ENCODE measurements at places on chromosomes 11 and 22. TPM values are rescaled to one million over a fixed set of nuclear protein-coding genes. Genes with fewer than 3 reads are reported as not detected.

CASP4 gene
- total RNA-seq, result 1.0 TPM

CABP4 gene
- total RNA-seq, result 1.2 TPM

- no peak overlapping the region for H3K27ac ChIP-seq
- DNase-seq, result no peak
- H3K27me3 ChIP-seq, result no peaks in the 10 kb centered on the region
- no peaks in the 10 kb centered on the region for H3K4me1 ChIP-seq
Measured at GRCh38 chr22:44918925-44919392, 90.8 kb downstream of the PHF21B start.

RIMBP3B gene
- total RNA-seq, result 0.53 TPM

- no peaks in the 10 kb centered on the region for H3K36me3 ChIP-seq
- no peak for DNase-seq
- H3K4me1 ChIP-seq, result no peaks in the 10 kb centered on the region
- H3K27ac ChIP-seq, result no peak overlapping the region
- peaks cover 10% of the 10 kb centered on the region for H3K27me3 ChIP-seq
Measured at GRCh38 chr22:37352481-37352880, 70.2 kb downstream of the CYTH4 start.

DNA sequence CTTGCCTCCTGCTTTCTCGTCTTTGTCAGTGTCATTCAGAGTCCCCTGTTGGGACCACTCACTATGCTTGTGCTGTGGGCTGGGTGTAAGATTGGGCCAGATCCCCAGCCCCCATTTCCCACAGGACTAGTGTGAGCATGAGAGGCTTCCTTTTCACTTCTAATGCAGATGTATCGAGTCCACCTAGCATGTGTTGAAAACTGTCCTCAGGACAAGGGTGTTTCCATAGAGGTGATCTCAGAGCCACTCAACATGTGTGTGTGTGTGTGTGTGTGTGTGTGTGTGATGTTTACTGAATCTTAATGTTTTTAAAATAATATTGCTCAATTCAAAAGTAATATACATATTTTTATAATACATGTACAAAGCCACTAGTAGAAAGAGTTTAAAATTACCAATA, 11.4 kb upstream of the CD44 start:
- no peak for DNase-seq
- no peak overlapping the region for H3K4me3 ChIP-seq
- H3K36me3 ChIP-seq, result no peaks in the 10 kb centered on the region
- no peaks in the 10 kb centered on the region for H3K4me1 ChIP-seq
- H3K27me3 ChIP-seq, result no peaks in the 10 kb centered on the region

DNA sequence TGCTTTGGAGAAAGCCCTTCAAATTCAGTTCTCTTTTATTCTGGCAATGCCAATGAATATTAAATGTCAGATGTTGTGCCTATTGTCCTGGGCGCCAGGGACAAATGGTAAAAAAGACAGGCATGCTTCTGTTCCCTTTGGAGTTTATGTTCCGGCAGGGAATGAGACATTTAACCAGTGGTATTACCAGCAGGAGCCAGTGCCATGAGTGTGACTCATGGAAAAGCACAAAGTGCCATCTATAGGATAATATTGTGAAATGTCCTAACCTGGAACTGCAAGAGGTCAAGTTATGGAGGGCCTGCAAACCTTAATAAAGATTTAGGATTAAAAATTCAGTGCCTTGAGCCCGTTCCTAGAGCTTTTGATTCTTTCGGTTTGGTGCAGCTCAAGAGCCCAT, 39.5 kb downstream of the REXO2 start:
- no peak overlapping the region for H3K27ac ChIP-seq
- H3K27me3 ChIP-seq, result no peaks in the 10 kb centered on the region
- H3K36me3 ChIP-seq, result no peaks in the 10 kb centered on the region
- H3K4me3 ChIP-seq, result no peak overlapping the region
- no peaks in the 10 kb centered on the region for H3K4me1 ChIP-seq

- no peak overlapping the region for H3K27ac ChIP-seq
- H3K36me3 ChIP-seq, result no peaks in the 10 kb centered on the region
- no peak overlapping the region for H3K4me3 ChIP-seq
- DNase-seq, result no peak
Measured at GRCh38 chr22:20253161-20253560, 15.0 kb downstream of the RTN4R start.

LRRC74B gene
- total RNA-seq, result not detected

DNA sequence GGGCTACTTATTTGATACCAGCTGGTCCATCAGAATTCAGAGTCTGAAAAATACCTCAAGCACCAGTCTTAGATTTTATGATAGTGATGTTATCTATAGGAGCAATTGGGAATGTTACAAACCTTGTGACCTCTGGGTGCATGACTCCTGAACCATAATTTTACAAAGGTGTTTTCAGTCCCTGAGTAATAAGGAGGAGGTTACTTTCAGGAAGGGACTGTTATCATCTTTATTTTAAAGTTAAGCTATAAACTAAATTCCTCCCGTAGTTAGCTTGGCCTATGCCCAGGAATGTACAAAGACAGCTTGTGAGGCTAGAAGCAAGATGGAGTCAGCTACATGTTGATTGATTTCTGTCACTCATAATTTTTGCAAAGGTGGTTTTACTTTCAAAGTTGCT, 101.9 kb downstream of the UVRAG start:
- DNase-seq, result no peak
- H3K4me1 ChIP-seq, result peaks cover 14% of the 10 kb centered on the region
- H3K4me3 ChIP-seq, result no peak overlapping the region

DNA sequence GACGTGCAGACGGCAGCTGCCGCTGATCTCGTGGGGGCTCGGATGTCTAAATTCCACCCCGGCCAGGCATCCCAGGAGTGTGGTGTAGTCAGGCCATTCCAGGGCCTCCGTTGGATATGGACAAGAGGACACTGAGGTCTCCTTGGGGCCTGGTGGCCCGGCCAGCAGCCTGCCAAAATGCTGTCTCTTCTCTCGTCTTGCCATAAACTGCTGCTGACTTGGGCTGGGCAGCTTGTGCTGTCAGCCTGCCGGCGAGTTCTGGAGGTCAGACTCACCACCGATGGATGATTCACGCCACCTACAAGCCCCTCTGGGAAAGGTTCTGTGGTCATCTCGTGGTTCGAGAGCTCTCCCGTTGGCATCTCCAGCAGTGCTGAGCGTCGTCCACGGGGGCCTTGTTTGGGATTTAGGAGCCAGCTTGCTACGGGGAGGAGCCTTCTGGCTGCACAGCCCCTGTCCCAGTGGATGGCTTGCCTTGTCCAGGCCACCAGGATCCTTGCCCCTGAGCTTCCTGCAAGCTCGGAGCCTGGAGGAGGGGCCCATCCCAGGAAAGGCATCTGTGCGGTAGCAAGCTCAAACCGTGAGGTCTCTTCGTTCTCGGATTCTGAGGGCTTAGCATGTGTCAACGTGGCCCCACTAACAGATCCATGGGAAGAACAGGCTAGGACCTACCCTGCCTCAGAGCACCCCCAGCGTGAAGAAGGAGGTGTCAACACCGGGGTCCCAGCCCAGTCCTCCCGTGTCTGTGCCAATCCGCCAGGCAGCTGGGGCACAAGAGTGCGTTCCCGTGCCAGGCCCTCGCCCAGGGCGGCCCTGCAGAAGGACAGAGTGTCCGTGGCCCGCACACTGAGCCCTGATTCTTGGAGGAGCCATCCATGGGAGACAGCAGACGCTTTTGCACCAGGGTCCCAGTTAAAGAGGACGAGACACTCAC, 1114.1 kb downstream of the BRD1 start:
- H3K27ac ChIP-seq, result no peak overlapping the region
- no peak overlapping the region for H3K4me3 ChIP-seq
- no peaks in the 10 kb centered on the region for H3K4me1 ChIP-seq

MYO18B gene
- 40.6 TPM for total RNA-seq

- H3K4me3 ChIP-seq, result no peak within 1 kb of the TSS
- DNase-seq, result no peak
- no peaks in the 10 kb centered on the region for H3K36me3 ChIP-seq
- H3K27me3 ChIP-seq, result peaks cover 6% of the 10 kb centered on the region
Measured at GRCh38 chr22:26617271-26618199, at the start of gene CRYBB1. TSS of gene CRYBB1 (minus strand) at chr22:26618027. CDS start at chr22:26616319, 1,708 bp downstream.

GRCh38 chr11:11430431-11430830, 77.4 kb upstream of the CSNK2A3 start:
- no peaks in the 10 kb centered on the region for H3K27me3 ChIP-seq
- no peak overlapping the region for H3K4me3 ChIP-seq
- no peak for DNase-seq
- peaks cover 37% of the 10 kb centered on the region for H3K4me1 ChIP-seq
- no peaks in the 10 kb centered on the region for H3K36me3 ChIP-seq
- no peak overlapping the region for H3K27ac ChIP-seq

- no peaks in the 10 kb centered on the region for H3K36me3 ChIP-seq
- DNase-seq, result peak; percentile 68
- H3K27ac ChIP-seq, result peak overlapping the region; percentile 34
- no peak overlapping the region for H3K4me3 ChIP-seq
- 0 out of 2 replicates have a peak, but pooled peaks cover 3% of the 10 kb centered on the region for H3K27me3 ChIP-seq
Measured at GRCh38 chr11:130403271-130403804, 25.1 kb downstream of the ADAMTS8 start.

- H3K4me1 ChIP-seq, result no peaks in the 10 kb centered on the region
- no peak for DNase-seq
- H3K27ac ChIP-seq, result no peak overlapping the region
- H3K36me3 ChIP-seq, result no peaks in the 10 kb centered on the region
Measured at GRCh38 chr11:61092908-61093763, 9.2 kb upstream of the CD5 start.

- H3K36me3 ChIP-seq, result no peaks in the 10 kb centered on the region
- DNase-seq, result no peak
- peaks cover 3% of the 10 kb centered on the region for H3K4me1 ChIP-seq
- peak overlapping the region; percentile 94 for H3K4me3 ChIP-seq
Measured at GRCh38 chr11:111603611-111604130, 1.4 kb downstream of the SIK2 start.

DNA sequence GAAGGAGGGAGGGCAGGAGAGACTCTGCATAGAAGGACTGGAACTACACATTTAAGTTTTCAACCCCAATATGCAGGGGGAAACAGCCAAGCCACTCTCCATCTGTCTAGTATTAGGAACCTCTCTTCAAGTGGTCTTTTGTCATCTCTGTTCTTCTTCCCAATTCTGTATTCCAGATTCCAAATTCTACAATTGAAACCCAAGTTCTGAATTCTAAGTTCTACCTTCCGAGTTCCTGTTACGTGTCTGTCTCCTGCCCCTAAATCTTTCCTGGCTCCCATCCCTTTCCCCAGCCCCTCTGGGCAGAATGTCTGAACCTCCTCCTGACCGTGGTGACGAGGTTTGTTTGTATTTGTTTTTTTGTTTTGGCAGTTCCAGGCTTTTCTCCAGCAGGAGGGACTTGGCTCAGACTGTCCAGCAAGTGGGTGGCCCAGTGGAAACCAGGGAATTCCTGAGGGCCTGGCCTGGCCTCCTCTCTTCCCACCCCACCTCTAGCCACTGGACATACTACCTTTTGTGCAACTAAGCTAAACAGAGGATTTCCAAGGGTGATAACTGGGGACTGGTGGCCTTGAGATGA, 1.6 kb upstream of the THOC5 start:
- no peak for DNase-seq
- 0 out of 2 replicates have a peak, but pooled peaks cover 4% of the 10 kb centered on the region for H3K4me1 ChIP-seq
- H3K4me3 ChIP-seq, result no peak overlapping the region
- H3K27ac ChIP-seq, result no peak overlapping the region
- 0 out of 2 replicates have a peak, but pooled peaks cover 4% of the 10 kb centered on the region for H3K36me3 ChIP-seq

DNA sequence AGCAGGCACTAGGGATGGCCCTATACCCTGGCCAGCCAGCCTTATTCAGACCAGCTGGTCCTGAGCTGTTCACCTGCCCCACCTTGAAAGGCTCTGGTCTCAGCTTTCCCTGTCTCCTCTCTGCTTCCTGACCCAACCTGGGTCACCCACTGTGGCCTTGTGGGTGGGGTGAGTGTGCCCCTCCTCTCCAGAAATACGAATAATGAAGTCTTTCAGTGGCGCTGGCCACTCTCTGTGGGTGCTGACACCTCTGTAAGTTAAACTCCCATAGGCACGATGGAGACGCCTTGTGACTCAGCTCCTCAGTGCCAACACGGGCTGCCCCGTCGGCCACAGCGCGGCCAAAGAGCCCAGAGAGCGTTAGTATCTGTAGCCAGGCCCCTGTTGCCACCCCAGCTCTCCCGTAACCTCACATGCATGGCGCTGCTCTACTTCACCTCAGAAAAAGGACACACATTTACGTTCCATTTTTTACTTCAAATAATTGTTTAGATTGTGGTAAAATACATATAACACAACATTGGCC, 74.6 kb upstream of the SEPTIN5 start:
- H3K27me3 ChIP-seq, result no peaks in the 10 kb centered on the region
- H3K4me3 ChIP-seq, result no peak overlapping the region
- H3K4me1 ChIP-seq, result no peaks in the 10 kb centered on the region
- no peak for DNase-seq

GRCh38 chr11:1057806-1058205, 16.9 kb upstream of the MUC2 start:
- no peak overlapping the region for H3K4me3 ChIP-seq
- no peak overlapping the region for H3K27ac ChIP-seq
- no peaks in the 10 kb centered on the region for H3K36me3 ChIP-seq

- H3K27me3 ChIP-seq, result no peaks in the 10 kb centered on the region
- no peaks in the 10 kb centered on the region for H3K36me3 ChIP-seq
- no peak for DNase-seq
- H3K27ac ChIP-seq, result no peak overlapping the region
Measured at GRCh38 chr11:2366276-2366675, 10.8 kb upstream of the CD81 start.

BEST1 gene
- total RNA-seq, result 0.05 TPM

DNA sequence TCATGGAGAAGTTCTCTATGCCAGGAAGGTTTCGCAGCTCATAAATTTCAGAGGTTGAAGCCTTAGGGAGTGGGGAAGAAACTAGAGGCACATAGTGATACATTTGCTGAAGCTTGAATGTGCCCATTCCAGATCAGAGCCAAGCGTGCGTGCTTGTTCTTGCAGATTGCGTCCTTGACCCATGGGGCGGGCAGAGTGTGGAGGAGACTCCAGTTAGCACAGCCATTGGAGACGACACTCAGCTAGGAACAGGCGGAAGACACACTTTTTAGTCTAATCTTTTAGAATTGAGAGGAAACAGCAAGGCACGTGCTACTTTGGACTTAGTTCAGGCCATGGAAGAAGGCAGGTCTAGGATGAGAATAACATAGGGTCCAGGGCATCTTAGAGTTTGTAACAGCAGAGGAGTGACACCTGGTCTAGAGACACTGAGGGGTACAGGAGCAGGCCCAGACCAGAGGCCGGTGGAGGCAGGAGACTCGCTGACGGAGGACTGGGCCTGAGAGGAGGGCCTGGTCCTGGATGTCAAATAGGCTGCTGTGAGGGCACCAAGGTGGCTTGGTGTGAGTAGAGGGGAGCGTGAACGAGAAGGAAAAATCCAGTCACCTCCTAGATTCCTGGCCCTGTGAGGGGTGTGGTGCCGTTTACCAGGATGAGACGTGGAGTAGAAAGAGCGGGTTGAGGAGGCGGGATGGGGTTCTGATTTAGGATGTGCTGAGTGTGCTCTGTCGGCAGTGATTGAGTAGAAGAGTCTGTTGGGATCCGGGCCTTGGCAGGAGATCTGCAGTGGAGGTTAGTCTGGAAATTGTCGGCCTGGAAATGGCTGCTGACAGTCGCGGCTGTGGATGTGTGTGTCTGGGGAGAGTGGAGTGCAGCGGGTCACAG, 154.7 kb downstream of the TBC1D22A start:
- no peaks in the 10 kb centered on the region for H3K4me1 ChIP-seq
- H3K27ac ChIP-seq, result no peak overlapping the region
- no peaks in the 10 kb centered on the region for H3K27me3 ChIP-seq
- DNase-seq, result no peak

SLC29A2 gene
- 2.6 TPM for total RNA-seq

All from SJCRH30 (cell line).